ENCODE measurements at places on chromosomes 1 and 21. TPM values are rescaled to one million over a fixed set of nuclear protein-coding genes. Genes with fewer than 3 reads are reported as not detected.

DNA sequence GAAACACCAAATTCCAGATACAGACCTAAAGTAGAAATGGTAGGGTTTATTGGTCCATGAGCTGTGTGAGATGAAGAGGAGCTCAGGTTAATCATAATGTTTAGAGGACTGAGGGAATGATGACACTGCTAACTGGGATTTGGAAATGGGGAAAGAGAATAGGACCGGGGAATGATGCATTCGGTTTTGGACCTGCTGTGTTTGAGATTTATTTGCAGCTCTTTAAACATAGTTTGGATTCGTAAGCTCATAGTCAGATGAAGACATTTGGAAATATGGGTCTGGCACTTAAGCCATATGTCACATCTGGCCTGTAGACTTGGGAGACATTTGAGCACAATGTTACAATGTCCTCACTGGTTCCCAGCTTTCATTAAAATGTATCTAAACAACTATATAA lies 127.9 kb upstream of the DUSP10 start:
- no peaks in the 10 kb centered on the region for H3K36me3 ChIP-seq
- no peaks in the 10 kb centered on the region for H3K4me1 ChIP-seq
- no peak overlapping the region for H3K27ac ChIP-seq
- DNase-seq: no peak

GRCh38 chr1:158045639-158046038 lies 52.2 kb downstream of the KIRREL1 start:
- H3K36me3 ChIP-seq: no peaks in the 10 kb centered on the region
- H3K27ac ChIP-seq: no peak overlapping the region
- H3K4me3 ChIP-seq: no peak overlapping the region
- DNase-seq: no peak

GRCh38 chr1:27816921-27817630 lies 13.5 kb upstream of the PPP1R8 start:
- no peaks in the 10 kb centered on the region for H3K27me3 ChIP-seq
- no peak for DNase-seq
- no peak overlapping the region for H3K27ac ChIP-seq
- H3K4me3 ChIP-seq: no peak overlapping the region

CFAP74 gene
- 0.10 TPM for total RNA-seq

INTS3 gene
- total RNA-seq: 49.5 TPM

DNA sequence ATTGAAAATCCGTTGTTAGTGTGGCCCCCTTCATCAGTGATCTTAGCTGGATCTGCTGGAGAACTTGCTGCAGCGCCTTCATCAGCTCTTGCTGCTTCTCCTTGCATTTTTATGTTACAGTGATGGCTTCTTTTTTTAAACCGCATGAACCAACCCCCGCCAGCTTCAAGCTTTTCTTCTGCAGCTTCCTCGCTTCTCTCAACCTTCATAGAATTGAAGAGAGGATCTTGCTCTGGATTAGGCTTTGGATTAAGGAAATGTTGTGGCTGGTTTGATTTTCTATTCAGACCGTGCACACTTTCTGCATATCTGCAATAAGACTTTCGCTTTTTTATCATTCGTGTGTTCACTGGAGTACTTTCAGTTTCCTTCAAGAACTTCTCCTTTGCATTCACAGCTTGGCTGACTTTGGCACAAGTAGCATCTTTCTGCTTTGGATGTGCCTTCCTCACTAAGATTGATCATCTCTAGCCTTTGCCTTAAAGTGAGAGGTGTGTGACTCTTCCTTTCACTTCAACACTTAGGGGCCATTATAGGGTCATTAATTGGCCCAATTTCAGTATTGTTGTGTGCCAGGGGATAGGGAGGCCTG lies 13.1 kb downstream of the RNF187 start:
- no peak for DNase-seq
- no peaks in the 10 kb centered on the region for H3K36me3 ChIP-seq
- H3K27ac ChIP-seq: no peak overlapping the region
- no peak overlapping the region for H3K4me3 ChIP-seq
- no peaks in the 10 kb centered on the region for H3K27me3 ChIP-seq

DNA sequence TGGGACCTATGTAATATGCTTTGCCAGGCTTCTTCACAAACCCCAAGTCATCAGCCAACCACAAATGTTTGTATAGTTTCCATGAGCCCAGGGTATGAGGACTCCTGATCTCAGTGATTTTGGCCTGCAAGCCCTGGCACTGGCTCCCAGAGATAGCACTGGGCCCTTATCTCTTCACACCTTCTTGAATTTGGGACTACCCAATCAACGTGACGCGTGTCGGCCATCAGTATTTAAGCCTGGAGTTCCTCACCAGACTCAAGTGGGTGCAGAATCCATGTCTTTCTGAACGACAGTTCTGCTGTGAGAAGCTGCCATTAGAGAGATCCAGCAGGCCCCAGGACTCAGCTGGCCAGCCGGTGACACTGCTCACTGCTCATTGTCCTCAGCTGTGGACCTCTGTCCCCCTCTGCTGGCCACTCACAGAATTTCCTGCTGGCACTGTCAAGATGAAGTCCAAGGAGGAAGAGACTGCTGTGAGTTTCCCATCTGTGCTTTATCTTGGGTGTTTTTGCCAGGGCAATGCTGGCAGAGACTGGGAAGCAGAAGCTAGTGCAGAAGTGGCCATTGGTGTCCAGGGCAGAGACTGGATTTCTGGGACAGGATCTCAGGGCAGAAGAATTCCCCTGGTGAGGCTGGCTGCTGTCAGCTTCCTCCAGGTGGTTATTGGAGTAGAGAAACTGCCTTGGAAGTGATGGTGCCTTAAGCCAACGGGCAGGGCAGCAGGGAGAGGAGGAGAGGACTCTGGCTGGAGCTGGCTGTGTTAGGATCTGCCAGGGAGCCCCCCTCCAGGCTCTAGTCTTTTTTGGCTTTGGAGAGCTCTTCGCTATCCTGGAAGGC lies 28.4 kb downstream of the TMCC2 start:
- no peaks in the 10 kb centered on the region for H3K27me3 ChIP-seq
- peaks cover 5% of the 10 kb centered on the region for H3K4me1 ChIP-seq
- peak; percentile 91 for DNase-seq
- H3K36me3 ChIP-seq: no peaks in the 10 kb centered on the region

RIPK4 gene
- total RNA-seq: 0.08 TPM

LYPLAL1 gene
- 31.0 TPM for total RNA-seq

PLA2G5 gene
- total RNA-seq: 119 TPM

Data from ovary (tissue), 10 donors.